Activated CD4-positive, alpha-beta T cell treated with anti-CD3 and anti-CD28 coated beads, Interleukin-2, amount 10 ng/mL, durations not matched to agents 7 days and 5 days (primary cell): ENCODE measurements at places on chromosomes 2 and 18.

DNA sequence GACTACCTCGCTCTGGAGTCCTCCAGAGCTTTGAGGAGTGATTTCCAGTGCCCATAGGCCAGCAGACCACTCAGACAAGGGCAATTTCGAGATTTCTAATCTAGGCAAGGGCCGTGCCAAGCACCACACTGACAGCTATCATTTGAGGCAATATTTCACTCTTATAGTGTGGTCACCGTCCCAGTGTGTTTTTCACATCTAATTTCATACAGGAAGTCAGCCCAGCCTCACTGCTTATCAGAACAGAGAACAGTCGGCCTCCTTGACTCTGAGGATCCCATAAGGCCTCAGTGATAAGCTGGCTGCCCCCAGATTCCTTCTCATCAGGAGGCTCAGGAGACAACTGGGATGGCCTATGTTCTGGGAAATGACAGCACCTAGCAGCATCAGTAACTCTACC is 581 bp downstream of the CAPN14 start:
- no peaks in the 10 kb centered on the region for H3K36me3 ChIP-seq
- no peak for DNase-seq
- no peak overlapping the region for H3K4me3 ChIP-seq
- H3K27ac ChIP-seq: no peak overlapping the region
- H3K27me3 ChIP-seq: peaks cover 4% of the 10 kb centered on the region

DNA sequence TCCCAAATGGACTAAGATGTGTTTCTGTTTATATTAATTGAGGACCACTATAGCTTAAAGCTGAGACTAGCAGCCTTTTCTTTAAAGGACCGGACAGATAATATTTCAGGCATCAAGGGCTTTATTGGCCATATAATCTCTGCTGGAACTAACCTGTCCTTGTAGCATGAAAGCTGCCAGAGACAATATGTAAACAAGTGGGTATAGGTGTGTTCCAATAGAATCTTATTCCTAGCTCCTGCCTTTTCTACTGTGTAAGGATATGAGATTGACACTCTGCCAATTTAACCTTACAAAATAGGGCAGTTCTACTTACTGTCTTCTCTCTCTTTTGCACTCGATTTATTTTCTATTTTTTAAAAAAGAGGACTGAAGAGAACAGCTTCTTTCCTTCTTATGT is 74.0 kb downstream of the RHBDD1 start:
- no peak for DNase-seq
- H3K27ac ChIP-seq: no peak overlapping the region
- H3K4me3 ChIP-seq: no peak overlapping the region
- H3K27me3 ChIP-seq: no peaks in the 10 kb centered on the region
- peaks cover 20% of the 10 kb centered on the region for H3K4me1 ChIP-seq
- peaks cover 15% of the 10 kb centered on the region for H3K36me3 ChIP-seq

DNA sequence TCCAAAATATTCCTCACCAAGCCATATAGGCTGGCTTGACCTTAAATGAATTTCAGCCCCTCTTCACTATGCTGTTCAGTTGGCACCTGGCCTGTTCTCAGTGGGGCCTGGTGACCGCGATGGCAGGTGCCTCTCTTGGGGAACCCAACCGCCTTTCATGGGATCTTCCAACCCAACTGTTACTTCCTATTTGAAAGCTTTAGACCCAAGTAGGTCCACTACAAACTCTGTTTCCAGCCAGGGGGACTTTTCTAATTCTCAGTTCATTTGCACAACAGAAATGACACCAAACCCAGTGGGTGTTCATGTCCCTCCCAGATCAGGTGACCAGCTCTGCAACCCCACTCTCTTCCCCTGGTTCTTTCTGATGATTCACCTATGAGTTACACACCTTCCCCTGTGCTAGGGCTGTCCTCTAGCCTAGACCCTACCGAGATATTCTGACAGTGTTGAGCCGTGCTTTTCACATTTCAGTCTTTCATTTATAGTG is 35.6 kb upstream of the NDUFV2 start:
- H3K4me1 ChIP-seq: peaks cover 11% of the 10 kb centered on the region
- no peak for DNase-seq
- no peaks in the 10 kb centered on the region for H3K36me3 ChIP-seq
- no peak overlapping the region for H3K4me3 ChIP-seq
- H3K27ac ChIP-seq: no peak overlapping the region

- H3K36me3 ChIP-seq: no peaks in the 10 kb centered on the region
- DNase-seq: peak; percentile 41
- peaks cover 30% of the 10 kb centered on the region for H3K4me1 ChIP-seq
These were observed 7.4 kb upstream of the MOB1A start for GRCh38 chr2:74186038-74186437.

GRCh38 chr2:107137706-107138105 is 251.7 kb upstream of the ST6GAL2 start:
- no peaks in the 10 kb centered on the region for H3K4me1 ChIP-seq
- no peak overlapping the region for H3K4me3 ChIP-seq
- H3K36me3 ChIP-seq: no peaks in the 10 kb centered on the region
- no peak for DNase-seq
- no peak overlapping the region for H3K27ac ChIP-seq

- H3K27me3 ChIP-seq: no peaks in the 10 kb centered on the region
- H3K27ac ChIP-seq: no peak overlapping the region
- no peak for DNase-seq
- no peaks in the 10 kb centered on the region for H3K4me1 ChIP-seq
- no peak overlapping the region for H3K4me3 ChIP-seq
These were observed 58.6 kb downstream of the FANCL start for GRCh38 chr2:58182527-58182926.

DNA sequence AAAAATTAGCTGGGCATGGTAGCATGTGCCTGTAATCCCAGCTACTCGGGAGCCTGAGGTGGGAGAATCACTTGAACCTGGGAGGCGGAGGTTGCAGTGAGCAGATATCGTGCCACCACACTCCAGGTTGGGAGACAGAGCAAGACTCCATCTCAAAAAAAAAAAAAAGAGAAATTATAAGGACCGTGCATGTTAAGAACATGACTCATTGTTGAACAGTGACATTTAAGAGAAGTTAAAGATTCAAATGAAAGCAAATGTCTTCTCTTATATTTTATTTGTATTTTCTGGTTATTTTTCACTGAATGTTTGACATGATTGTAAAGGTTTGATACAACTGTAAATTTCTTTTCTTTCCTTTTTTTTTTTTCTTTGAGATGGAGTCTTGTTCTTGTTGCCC is 69.6 kb downstream of the APLF start:
- H3K4me1 ChIP-seq: peaks cover 7% of the 10 kb centered on the region
- H3K27ac ChIP-seq: no peak overlapping the region
- no peak for DNase-seq
- H3K4me3 ChIP-seq: no peak overlapping the region

- H3K27me3 ChIP-seq: no peaks in the 10 kb centered on the region
- H3K4me3 ChIP-seq: no peak overlapping the region
- no peak for DNase-seq
- H3K36me3 ChIP-seq: no peaks in the 10 kb centered on the region
These were observed 856.4 kb upstream of the CELF4 start for GRCh38 chr18:38421872-38422615.

- H3K36me3 ChIP-seq: no peaks in the 10 kb centered on the region
- no peak for DNase-seq
- H3K4me1 ChIP-seq: peaks cover 3% of the 10 kb centered on the region
- no peak overlapping the region for H3K27ac ChIP-seq
- peaks cover 13% of the 10 kb centered on the region for H3K27me3 ChIP-seq
- H3K4me3 ChIP-seq: no peak overlapping the region
These were observed 27.9 kb downstream of the TMEM17 start for GRCh38 chr2:62478093-62478580.

GRCh38 chr2:172434821-172435605 is 7.6 kb downstream of the ITGA6 start:
- H3K4me1 ChIP-seq: peaks cover 16% of the 10 kb centered on the region
- peak overlapping the region; percentile 5 for H3K4me3 ChIP-seq
- peak overlapping the region; percentile 70 for H3K27ac ChIP-seq
- H3K27me3 ChIP-seq: peaks cover 17% of the 10 kb centered on the region

GRCh38 chr2:39845460-39846146 is 66.5 kb upstream of the THUMPD2 start:
- H3K27ac ChIP-seq: no peak overlapping the region
- DNase-seq: no peak
- no peak overlapping the region for H3K4me3 ChIP-seq
- no peaks in the 10 kb centered on the region for H3K36me3 ChIP-seq
- H3K27me3 ChIP-seq: no peaks in the 10 kb centered on the region
